Activated T-helper 1 cell treated with anti-CD3 and anti-CD28 coated beads, Interleukin-2, amount 50 U/mL, for 16 hours (primary cell): ENCODE measurements at places on chromosomes 6 and 20.

DNA sequence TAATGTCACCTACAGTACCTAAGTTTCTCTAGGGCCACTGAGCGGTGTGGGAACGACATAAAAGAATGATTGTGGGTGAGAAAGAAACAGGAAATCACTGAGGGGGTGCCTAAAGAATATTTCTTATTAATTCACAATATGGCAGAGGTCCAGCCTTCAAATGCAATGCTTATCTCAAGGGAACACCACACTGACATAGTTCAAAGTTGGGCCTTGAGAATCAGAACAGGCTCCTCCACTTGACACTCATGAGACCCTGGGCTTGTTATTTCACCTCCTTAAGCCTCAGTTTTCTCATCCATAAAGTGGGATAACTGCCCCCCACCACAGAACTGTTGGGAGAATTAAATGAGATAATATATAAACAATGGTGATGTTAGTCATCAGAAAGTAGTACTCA is 40.4 kb upstream of the ARHGAP18 start:
- DNase-seq = no peak

- DNase-seq = no peak
These were observed 296.1 kb downstream of the TFAP2C start for GRCh38 chr20:56925082-56925830.

- no peak for DNase-seq
These were observed 27.0 kb upstream of the RNF144B start for GRCh38 chr6:18360188-18360587.

DNA sequence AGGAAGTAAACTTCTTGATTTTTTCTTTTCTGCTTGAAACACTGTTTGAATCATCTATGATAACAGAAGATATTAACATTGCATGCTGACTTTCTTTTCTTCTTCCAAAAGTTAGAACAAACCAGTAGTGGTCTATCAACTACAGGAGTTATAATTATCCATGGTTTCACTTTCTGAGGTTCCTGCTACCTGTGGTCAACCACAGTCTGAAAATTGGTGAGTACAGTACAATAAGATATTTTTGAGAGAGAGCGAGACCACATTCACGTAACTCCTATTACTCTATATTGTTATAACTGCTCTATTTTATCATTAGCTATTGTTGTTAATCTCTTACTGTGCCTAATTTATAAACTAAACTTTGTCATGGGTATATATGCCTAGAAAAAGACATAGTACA is 86.1 kb downstream of the MAP7 start:
- DNase-seq = no peak

DNA sequence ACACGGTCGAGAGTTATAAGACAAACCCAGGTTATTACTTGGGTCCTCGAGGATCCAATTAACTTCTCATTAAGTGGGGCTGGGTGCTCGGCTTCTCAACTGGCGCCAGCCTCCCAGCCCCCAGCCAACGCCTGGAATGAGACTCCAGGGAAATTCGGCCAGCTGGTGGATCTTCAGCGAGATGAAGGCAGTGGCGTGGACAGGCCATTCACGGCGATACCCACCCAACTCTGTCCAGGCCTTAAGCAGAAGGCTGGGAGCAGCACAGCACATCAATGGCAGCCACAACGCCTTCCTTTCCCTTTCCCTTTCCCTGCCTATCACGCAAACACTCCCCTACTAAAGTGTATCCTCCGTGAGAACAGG is 868 bp downstream of the METTL24 start:
- DNase-seq = no peak

DNA sequence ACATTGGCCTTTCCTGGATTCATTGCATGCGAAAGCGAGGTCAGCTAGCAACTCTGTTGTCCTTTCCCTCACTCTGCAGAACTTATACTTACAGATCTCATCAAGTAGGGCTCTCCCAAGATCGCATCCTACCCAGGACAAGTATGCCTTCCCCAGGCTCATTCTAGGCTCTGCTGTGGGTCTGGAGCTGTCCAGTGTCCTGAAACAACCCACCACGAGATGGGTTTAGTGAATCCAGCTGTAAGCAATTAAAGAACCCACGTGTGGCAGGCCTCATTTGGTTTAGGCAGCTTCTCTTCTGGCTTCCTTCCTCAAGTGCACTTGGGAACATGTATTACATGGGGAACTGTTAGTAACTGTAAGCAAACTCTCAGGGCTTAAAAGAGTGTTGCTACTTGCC is 406.5 kb upstream of the CHD6 start:
- DNase-seq = no peak

GRCh38 chr6:167795321-167795811 is 31.3 kb upstream of the AFDN start:
- no peak for DNase-seq

DNA sequence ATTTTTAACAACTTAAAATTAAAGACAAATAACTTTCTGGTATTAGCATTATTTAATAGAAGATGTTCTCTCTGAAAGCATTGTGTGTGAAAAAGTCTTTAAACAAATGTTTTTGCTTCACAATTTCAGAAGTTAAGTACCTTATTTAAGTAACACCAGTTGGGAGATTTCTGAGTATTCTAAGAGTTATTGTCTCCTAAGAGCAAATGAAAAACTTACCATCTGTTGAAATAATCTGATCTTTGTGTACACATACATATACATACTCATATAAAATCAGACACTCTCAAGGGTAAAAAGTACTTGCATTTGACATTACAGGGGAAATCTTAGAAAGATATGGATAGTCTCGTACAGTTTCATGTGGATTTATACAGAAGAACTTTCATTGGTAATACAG is 2.4 kb downstream of the BTBD3 start:
- DNase-seq = no peak

DNA sequence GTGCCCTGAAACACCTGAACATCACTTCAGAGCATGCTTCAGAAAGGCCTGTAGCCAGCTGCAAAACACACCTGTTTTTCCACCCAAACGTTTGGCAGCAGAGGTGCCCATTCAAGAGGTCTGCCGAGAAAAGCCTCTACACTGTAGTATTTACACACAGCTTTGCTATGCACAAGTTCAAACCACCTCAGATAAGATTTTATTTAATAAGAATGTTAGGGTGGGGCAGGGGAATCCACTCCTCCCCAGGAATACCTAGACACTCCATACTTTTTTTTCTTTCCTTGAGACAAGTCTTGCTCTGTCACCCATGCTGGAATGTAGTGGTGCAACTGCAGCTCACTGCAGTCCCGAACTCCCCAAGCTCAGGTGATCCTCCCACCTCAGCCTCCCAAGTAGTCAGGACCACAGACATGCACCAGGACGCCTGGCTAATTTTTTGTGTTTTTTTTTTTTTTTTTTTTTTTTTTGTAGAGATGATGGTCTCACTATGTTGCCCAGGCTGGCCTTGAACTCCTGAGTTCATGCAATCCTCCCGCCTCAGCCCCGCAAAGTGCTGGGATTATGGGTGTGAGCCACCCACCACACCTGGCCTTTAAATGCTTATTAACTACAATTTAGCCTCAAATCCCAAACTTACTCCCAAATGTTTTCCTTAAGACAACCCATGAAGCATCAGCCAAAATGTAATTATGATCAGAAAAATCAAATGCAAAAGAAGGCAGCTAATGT is 9.7 kb downstream of the MRPL14 start:
- DNase-seq = no peak

DNA sequence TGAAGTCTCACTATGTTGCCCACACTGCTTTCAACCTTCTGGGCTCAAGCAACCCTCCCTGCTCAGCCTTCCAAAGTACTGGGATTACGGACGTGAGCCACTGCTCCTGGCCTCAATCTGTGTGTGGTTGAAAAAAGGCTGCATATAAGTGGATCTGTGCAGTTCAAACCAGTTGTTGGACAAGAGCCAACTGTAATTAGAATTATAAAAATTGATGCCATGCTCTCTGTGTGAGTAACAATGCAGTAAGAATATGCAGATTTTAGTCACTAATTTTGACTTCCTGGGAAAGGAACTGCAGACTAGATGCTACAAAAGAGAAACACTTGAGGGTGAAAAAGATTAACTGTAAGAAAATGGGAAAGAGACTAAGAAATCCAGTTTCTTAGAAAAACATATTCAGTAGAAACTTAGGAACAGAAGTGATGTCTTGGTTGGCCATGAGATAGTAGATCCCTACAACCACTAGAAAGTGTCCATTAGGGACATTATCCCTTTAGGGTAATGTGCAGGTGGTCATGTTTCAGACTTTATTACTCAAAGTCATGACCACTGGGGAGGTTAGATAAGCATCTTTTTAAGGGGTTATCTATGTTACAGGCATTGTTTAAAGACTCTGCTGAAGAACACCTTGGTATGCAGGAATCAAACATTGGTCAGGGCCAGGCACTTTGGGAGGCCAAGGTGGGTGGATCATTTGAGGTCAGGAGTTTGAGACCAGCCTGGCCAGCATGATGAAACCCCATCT is 26.3 kb downstream of the ITCH start:
- DNase-seq = no peak

DNA sequence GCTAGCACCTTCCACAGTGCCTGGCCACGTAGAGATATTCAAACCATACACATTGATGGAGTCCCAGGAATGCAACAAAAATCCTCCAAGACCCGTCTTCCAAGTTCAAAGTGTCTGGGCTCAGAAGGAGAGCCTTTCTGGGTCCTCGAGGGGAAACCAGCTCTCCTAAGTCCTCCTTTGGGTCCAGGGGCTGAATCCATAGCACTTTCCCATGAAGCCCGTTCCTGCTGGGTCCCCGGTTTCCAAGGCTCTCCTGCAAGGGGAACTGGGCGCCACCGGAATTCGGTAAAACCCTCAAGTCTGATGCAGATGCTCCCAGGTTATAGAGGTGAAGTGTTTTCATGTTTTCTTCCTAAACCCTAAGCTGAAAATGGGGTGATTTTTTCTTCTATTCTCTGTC is 101.2 kb upstream of the SNX9 start:
- DNase-seq = no peak

DNA sequence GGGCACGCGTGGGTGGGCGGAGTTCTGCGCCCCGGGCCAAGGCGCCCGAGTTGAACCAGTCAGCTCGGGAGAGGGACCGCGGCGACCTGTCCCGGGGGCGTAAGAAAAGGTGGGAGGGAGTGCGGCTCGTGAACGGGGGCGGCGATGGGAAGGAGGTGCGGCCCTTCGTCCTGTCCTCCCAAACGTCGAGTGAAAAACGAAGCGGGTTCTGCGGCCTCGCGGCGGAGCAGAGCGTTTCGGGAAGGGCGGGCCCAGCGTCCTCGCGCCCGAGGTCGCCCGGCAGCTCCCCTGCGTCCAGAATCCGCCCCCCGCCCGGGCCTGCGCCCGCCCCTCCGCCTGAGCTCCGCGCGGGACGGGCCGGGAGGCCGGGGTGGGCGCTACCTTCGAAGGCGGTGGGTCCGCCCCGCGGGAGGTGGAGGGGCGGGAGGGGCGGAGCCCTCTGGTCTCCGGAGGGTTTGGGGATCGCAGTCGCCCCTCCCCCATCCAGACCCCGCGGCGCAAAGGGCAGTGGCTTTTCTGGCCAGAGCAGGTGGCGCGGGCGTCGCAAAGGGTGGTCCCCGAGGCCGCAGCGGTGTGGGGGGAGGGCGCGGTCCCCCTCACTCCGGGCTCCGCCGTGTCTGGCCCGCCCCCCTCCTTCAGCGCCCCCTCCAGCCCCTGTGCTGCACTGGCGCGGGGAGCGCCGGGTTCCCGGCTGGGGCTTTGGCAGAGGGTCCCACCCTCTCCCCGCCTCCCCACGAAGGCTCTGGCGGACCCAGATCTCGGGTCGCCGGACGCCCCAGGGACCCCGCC is 838 bp downstream of the STMN3 start:
- DNase-seq = no peak

DNA sequence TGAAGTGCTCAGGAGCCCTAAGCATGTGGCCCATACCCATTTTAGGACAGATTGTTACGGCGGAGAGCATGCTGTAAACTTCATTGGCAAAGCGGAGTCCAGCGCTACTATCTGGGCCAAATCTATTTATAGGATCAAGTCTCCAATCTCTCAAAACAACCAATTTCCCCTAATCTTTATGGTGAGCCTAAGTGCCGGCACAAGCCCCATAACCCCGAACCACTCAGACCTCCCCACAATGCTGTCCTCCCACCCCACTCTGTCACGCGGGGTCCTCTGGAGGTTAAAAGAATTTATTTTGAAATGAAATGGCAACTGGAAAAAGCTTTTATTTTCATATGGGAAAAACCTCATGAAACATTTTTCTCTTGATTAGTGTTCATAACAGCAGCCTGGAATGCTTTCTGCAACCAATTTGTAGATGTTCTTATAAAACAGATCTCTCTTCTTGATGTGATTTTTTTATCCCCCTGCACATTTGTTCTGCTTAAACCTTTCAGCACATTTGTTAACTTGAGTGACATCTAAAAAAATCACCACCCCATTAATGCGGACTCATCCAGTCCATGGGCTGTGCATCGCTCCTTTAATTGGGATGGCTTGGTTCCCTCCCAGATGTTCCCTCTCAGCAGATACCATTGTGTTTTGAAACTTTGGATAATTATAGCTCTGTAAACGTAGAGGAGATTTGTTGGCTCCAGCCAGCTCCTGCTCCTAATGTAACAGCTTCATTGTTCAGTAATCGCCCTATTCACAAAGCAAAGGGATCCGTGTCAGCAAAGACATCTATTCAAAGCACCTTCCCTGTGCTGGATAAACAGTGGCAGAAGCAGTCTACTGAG is 323.6 kb downstream of the CD83 start:
- DNase-seq = no peak

DNA sequence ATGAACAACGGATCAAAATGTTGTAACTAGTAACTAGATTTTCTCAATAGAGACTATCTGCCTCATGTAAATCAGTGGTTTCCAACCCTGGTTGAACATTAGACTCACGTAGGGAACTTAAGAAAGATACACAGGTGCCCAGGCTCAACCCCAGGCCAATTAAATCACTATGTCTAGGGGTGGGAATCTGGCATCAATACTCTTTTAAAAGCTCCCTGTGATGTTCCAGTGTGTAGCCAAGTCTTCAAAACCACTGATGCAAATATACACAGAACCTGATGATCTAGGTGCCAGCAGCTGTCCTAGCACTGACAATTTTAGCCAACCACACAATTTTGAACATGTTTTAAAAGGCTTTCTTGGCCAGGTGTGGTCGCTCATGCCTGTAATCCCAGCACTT is 128.7 kb downstream of the TBC1D32 start:
- no peak for DNase-seq

DNA sequence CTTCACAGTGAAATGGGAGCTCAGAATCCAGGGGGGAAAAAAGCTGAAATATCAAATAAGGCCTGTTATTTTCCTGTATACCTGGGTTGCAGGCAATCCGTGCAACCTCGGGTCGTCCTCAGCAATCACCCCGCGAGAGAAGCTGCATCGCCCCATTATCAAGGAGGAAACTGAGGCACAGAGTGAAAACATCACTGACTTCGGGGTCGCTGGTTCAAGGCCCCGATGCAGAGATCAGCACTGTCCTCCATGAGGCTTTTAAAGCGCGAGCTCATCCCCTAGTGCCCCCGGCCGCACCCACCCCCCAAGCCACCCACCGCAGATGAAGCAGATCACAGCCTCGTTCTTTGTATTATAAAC is 203.9 kb downstream of the PREX1 start:
- no peak for DNase-seq

- DNase-seq = no peak
These were observed 7.7 kb downstream of the GRM4 start for GRCh38 chr6:34138191-34138590.

GRCh38 chr6:63452125-63452524 is 120.2 kb upstream of the LOC128125822 start:
- no peak for DNase-seq
